Activated CD8-positive, alpha-beta T cell treated with anti-CD3 and anti-CD28 coated beads for 36 hours (primary cell): ENCODE measurements at places on chromosomes 6 and 20. TPM values are rescaled to one million over a fixed set of nuclear protein-coding genes. Genes with fewer than 3 reads are reported as not detected.

GRCh38 chr6:146297815-146298214, 245.8 kb upstream of the RAB32 start:
- no peaks in the 10 kb centered on the region for H3K4me1 ChIP-seq
- no peak for DNase-seq
- no peak overlapping the region for H3K4me3 ChIP-seq
- H3K36me3 ChIP-seq: no peaks in the 10 kb centered on the region
- H3K27me3 ChIP-seq: peaks cover 6% of the 10 kb centered on the region

- no peak for DNase-seq
- no peaks in the 10 kb centered on the region for H3K36me3 ChIP-seq
- H3K27me3 ChIP-seq: no peaks in the 10 kb centered on the region
- H3K4me1 ChIP-seq: peaks cover 62% of the 10 kb centered on the region
- H3K4me3 ChIP-seq: no peak overlapping the region
- H3K27ac ChIP-seq: no peak overlapping the region
These were observed 237.0 kb upstream of the TAB2 start for GRCh38 chr6:149080511-149080910.

GRCh38 chr20:62557999-62558408, 82.2 kb upstream of the GATA5 start:
- no peak overlapping the region for H3K27ac ChIP-seq
- H3K36me3 ChIP-seq: no peaks in the 10 kb centered on the region
- H3K27me3 ChIP-seq: peaks cover 17% of the 10 kb centered on the region
- H3K4me1 ChIP-seq: peaks cover 4% of the 10 kb centered on the region

DNA sequence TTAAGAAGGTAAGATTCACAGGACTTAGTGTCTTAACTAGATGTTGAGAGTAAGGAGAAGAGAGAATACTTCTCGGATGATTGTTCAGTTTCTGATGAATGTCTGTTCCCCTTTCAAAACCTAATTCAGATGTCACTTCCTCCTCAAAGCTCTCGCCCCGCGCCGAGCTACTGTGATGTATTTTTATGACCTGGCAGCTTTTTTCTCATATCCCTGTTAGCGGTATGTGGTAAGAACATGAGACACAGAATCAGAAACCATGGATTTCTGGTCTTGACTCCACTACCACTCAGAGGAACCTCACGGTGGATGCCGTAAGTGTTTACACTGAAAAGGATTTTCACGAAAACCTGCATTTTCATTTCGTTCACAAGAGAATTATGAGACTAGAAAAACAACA, 48.4 kb downstream of the CEP43 start:
- peaks cover under 1% of the 10 kb centered on the region for H3K36me3 ChIP-seq
- peaks cover 29% of the 10 kb centered on the region for H3K4me1 ChIP-seq
- no peaks in the 10 kb centered on the region for H3K27me3 ChIP-seq
- peak; percentile 80 for DNase-seq
- peak overlapping the region; percentile 41 for H3K4me3 ChIP-seq

The TRIM15 gene
- not detected for total RNA-seq

DNA sequence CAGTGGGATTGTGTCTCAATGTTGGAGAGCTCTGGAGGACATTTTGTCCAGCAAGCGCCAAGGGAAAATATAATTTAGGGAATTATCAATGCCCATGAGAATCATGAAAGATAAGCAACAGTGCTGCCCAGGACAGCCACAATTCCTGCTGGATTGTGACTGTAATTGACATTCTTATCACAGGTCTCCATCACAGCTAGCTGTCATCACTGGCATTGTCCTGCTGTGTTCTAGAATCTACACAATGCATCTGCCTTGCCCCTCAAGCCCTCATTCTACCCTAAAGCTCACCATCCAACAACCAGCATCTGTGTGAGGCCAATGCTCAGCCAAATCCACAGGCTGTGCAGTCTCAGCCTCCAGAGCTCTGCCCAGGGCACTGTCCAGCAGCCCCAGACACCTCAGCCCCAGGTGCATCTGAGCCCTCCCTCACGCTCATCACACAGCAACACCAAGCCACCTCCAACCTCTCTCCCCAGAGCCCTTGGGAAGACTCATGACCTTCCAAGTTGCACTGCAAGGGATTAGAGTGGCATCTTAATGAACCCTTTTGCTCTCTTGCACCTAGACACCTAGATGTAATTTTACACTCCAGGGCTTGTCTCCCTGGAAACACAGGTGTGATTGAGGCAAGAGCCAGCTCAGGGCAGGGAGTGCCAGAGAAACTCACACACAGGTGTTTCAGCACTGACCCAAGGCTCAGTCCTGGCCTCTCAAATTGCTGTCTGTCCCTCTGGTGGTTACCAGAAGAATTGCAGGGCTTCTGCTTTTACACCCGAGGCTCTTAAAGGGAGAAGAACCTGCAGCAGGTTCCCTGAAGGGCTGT, 85.2 kb upstream of the PHACTR3 start:
- H3K4me1 ChIP-seq: no peaks in the 10 kb centered on the region
- H3K4me3 ChIP-seq: no peak overlapping the region
- peak; percentile 28 for DNase-seq
